ENCODE measurements at places on chromosomes 1 and 21.

DNA sequence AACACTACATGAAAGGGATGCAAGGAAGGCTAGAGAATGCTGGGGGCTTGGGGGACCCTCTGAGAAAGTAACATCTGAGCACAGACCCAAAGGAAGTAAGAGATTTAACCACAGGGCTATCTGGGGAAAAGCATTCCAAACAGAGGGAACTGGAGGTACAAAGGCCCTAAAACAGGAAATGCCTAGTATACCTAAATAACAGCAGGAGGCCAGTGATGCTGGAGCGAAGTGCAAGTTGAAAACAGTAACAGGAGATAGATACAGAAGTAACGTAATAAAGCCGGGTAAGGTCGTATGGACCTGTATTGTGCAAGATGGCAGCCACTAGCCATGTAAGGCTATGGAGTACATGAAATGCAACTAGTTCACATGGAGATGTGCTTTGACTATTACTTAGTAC is 52.1 kb downstream of the CD34 start:
- no peak for DNase-seq

- DNase-seq, result no peak
These were observed 36.6 kb downstream of the UBE2T start for GRCh38 chr1:202305168-202305567.

DNA sequence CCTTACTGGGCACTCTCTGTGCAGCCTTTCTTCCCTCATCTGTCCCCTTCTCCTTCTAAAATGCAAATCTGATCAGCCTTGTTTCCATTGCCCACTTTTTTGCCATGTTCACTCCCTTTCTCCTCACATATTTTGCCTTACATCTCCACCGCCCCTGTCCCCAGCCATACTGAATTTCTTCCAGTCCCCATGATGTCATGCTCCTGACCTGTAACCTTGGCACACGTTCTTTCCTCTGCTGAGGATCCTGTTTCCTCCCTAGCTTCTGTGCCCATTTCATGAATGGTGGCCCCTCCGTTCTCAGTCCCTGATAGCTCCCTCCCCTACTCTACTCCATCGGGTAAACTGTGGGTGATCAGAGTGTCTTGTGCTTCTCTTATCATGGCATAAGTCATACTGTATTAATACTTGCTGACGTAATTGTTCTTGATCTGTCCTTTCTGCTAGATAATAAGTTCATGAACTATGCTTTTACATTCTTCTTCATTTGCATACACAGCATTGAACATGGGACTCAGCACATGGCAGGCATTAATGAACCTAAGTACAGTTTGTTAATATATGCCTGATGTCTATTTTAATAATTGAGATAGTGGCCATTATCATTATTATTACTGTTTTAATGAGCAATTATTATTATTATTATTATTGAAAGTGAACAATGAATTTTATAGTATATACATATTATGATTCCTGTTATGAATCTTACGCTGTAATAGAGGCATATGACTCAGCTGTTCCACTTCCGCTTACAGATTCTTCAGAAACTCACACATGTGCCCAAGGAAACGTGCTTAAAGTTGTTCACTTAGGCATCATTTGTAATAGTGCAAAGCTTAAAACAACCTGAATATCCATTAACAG is 28.5 kb downstream of the MAP3K21 start:
- no peak for DNase-seq

GRCh38 chr21:45507523-45507875 is 34.7 kb downstream of the SLC19A1 start:
- DNase-seq, result peak; percentile 45

- DNase-seq, result no peak
These were observed 12.8 kb upstream of the RNU1-2 start for GRCh38 chr1:16882986-16883385.

- DNase-seq, result peak; percentile 80
These were observed 122.3 kb downstream of the ESRRG start for GRCh38 chr1:216600730-216601609.

- no peak for DNase-seq
These were observed 77.4 kb downstream of the APP start for GRCh38 chr21:26093122-26093521.

GRCh38 chr1:37152491-37152890 is 118.2 kb upstream of the GRIK3 start:
- peak; percentile 21 for DNase-seq

GRCh38 chr1:209850342-209850979 is 22.7 kb downstream of the UTP25 start:
- no peak for DNase-seq

DNA sequence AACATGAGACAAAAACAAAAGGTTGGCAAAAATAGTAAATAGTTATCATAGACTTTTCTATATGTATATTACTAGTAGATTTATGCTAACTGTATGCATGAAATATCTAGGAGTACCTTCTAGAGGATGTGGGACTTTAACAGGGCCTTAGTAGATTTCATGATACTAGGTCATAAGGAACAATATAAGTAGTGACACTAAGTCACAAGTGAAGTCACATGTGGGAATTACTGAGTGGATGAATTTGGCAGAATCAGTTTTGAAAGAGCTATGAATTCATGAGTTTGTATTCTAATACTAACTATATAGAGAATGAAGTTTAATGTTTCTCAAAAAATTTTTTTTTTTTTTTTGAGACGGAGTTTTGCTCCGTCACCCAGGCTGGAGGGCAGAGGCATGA is 53.1 kb upstream of the GPR25 start:
- no peak for DNase-seq

DNA sequence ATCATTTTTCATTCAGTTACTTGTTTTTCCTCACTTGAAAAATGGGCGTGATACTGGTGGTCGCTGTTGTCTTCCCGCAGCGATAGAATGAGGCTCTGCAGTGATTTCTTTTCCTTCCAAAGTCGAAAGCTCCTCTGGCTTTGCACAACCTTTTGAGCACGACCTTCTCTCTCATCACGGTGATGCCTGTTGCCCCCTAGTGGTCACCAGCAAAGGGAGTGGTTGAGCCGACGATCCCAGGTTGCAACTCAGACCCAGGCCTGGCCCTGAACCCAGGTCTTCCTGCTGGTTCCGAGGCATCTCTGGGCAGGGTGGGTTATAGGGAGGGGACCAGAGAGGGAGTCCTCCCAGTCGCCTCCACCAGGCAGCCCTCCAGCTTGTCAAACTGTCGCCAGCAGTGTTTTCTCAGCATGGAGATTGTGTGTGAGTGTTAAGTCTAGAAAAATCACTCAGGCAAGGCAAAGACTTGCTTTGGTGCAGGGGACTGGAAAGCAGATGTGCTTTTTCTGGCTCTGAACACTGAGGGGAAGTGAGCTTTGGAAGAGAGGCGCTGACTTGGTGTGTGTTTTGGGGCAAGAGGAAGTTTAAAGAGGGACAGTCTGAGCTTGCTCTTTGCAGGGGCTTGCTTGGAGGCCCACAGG is 285.3 kb downstream of the CAMTA1 start:
- DNase-seq, result peak; percentile 67

GRCh38 chr1:36872858-36873257 is 161.5 kb downstream of the GRIK3 start:
- no peak for DNase-seq

- DNase-seq, result no peak
These were observed 341.8 kb downstream of the RYR2 start for GRCh38 chr1:237383791-237384190.

GRCh38 chr21:36422279-36423098 is 37.3 kb downstream of the CHAF1B start:
- DNase-seq, result peak; percentile 71

- no peak for DNase-seq
These were observed 4.7 kb upstream of the TSNAX start for GRCh38 chr1:231523816-231524215.

GRCh38 chr1:74534241-74534640 is 21.8 kb upstream of the LRRC53 start:
- no peak for DNase-seq

DNA sequence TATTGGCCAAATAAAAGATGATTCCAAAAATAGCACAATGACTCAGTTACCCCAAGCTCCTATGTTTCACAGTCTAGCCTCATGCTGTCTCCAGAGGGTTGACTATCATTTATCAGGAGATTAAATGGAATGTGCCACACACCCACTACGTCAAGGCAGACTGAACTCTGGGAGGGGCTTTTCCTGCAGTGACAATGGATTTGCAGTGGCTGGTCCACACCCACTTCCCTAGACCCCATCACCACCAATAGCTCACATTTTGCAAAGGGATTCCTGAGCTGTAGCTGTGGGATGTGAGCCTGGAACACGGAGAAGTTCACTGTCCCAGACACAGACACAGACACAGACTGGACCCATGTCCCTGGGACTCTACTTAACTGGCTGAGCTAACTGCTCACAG is 77.1 kb downstream of the HLCS start:
- DNase-seq, result no peak

GRCh38 chr1:8745749-8746390 is 71.6 kb downstream of the RERE start:
- DNase-seq, result no peak

DNA sequence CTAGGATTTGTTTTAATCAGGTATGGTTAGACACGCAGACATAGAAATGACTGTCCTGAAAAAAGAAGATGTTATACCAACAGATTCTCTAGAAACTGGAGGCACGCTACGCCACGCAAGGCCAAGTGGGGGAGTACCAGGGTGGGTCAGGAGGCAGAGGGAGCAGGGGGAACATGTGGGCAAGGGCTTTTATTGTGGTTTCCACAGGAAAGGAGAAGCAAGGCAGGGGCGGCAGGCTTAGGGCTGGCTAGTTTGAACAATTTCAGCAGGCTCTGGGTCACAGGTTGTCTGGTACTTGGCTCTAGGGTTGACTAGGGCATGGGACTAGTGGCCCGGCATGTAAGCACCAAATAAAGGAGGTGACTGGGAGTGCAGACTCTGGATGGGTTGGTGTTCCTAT is 7.2 kb downstream of the MTARC2 start:
- DNase-seq, result peak; percentile 23

- DNase-seq, result no peak
These were observed 74.1 kb upstream of the JUN start for GRCh38 chr1:58857680-58858673.

GRCh38 chr1:113517346-113517745 is 127.0 kb downstream of the MAGI3 start:
- DNase-seq, result no peak

DNA sequence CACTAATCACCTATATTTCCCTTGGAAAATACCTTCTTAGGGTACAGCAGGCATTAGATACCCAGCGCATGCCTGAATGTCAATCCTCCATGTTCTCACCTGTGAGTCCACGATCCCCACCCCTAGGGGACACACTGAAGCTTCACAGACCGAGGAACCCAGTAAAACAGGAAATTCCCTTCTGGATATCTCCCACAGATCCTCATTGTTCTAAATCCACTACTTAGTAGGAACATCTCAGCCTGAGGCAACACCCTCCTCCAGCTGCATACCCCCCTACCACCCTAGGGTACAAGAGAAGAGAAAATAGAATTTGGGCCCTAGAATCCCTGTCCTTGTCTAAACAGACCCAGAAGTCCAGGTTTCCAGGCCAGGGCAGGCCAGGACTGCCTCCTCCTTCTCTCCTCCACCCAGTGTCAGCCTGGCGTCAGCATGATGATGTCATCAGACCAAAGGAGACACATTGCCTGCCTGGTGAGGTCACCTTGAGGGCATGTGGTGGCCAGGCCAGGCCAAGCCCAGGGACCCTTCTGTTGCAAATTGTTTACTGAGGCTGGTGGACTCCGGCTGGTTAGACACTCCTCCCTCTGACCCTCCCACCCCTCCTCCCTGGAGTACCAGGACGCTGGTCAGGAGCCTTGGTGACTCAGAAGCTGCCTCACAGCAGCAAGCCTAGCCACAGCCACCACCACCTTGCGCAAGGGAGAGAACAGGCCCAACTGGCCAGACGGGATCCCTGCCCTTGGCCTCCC is 6.2 kb downstream of the NECTIN4 start:
- no peak for DNase-seq

DNA sequence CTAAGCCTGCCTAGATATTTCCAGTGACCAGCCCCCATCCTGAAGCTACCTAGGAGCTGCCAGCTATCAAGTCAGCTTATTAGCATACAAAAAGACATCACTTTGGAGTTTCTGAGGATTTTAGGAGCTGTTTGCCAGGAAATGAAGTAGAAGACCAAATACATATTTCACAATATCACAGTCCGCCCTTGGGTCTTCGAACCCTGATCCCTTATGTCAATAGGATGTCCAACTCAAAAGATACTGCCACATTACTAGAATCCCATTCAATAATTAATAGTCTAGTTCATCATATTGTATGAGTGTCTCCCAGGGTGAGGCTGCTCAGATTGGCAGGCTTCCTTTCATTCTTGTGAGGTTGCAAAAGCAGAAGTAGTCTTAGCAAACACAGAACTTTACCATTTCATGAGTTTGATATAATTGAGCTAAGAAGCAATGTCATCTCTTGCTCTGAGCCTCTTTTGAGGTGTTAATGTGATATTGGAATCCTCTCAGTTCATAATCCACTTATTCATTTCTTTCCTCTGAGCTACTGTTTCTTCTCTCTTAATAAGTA is 13.6 kb downstream of the IPO9 start:
- DNase-seq, result no peak

DNA sequence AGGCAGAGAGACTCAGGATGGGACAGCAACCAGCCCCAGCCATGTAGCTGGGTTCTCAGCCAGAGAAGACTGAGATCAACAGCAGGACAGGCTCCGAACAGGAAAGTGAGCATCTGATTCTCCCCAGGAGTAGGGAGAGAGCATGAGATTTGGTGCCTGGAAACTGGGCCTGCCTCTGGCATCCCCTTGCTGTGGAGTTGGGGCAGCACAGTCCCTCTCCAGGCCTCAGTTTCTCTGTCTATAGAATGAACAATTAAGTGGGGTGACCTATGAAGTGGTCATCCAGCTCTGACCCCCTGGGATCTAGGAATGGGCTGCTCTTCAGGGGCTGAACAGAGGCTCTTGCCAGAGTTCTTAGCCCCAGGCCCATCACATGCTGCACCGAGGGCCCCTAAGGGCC is 55.6 kb downstream of the KLHDC7A start:
- DNase-seq, result peak; percentile 26

DNA sequence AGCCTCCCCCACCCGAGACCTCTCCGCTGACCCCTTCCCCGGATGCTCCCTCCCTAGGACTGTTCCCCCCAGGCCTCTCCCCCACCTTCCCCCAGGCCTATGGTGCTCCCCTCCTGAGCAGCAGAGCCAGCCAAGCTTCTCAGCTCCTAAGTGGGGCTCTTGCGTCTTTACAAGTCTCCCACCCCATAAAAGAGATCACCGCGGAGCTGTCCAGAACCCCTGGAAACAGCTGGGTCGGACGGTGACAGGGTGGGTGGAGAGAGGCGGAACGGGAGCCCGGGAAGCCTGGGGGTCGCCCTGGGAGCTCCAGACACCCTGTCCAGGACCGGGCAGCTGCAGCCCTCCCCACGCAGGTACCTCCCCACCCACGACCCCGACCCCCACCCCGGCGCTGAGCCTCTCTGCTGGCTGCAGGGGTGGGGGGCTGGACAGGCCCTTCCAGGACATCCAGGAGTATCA is 61.2 kb downstream of the WNT9A start:
- DNase-seq, result no peak

DNA sequence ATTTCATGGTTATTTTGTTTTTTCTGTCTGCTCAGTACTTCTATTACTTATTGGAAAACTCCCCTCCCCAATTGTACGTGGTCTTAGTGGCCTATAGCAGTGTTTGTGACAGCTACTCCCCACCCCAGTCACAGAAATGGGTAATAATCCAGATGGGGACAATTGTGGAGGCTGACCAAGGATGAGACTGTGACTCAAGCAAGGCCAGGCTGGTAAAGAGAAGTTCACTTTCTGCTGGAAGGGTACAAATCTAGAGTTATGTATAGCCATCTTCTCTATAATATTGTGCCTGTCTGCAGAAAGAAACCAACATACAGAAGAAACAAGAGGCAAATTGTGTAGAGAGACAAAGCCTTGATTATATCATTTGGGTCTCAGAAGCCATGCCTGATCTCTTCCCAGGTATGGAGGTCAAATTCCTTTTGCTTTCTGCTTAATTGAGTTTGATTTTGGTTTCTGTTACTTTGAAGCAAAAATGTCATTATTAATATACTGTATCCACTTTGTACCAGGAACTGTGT is 270.4 kb downstream of the HLX start:
- no peak for DNase-seq

Data from left lobe of liver (tissue), 2 donors.